ENCODE measurements at places on chromosomes 1 and 21.
A peak's percentile ranks its signal among the peaks of the same experiment; 100 is the strongest.

GRCh38 chr1:172837816-172838679 is 179.1 kb downstream of the FASLG start:
- DNase-seq: no peak

DNA sequence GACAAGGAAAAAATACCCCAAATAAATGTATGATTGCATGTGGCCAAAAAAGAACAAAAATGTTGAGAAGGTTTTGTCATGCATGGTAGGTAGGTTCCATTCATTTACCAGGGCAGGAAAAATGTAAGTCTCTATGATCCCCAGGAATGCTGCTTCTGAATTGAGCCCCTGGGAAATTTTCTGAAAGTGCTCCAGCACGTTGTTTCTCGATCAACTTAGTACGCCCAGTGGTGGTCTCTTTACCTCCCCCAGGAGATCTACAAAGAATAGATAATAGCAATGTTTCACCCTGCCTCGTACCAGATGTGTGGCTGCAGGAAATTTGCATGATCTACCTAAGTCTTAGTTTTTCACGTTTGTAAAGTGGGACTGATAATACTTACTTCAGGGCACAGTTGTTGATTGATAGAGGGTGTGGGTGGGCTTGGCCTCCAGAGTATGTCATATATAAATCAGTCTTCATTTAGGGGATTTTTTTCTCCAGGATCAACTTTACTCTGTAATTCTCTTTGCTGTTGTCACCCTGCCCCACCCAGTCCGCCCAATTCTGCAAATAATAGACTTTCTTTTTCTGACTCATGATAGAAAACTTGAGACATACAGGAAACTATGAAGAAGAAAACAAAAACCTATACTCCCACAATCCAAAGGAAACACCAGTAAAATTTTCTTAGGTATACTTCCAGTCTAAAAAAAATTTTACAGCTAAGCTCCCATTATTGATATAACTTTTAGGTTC is 462.0 kb upstream of the RUNX1 start:
- DNase-seq: no peak

DNA sequence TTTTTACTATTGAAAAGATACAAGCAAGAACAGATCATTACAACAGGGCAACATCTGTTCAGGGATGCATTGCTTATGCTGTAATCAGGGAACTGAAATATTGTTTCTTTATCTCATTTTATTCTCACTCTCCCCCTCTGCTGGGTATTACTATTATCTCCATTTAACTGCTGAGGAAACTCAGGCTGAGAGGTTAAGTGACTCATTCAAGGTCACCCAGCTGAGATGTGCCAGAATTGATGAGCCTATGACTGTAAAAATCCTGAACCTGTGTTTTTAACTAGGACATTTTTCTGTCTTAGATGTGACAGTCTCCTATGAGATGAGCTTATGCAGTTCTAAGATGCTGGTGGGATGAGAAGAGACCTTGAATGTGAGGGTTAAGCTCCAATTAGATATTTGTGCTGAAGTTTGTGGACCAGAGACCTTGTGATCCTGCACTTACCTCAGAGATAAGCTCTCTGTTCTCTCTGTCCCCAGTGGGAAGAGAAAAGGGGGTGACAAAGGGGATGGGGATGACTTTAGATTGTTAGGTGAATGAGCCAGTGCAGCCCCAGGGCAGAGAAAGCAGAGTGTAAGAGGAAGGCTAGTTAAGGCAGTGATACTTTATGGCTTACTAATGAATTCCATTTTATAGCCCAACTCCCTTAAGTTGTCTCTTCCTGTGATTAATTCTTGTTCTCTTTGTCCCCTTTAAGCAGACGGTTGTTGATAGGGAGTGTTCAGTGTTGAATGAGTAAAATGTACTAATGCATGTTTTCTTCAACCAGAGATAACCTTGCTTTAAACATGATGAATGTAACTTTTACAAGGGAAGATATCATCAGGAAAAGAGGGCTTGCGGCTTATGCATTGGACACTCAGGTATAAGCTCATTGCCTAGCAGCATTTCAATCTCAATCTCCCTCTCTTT is 111.4 kb downstream of the HLX start:
- DNase-seq: no peak

- no peak for DNase-seq
These were observed 15.7 kb upstream of the RCAN1 start for GRCh38 chr21:34630536-34631143.

GRCh38 chr1:76381450-76382097 is 307.0 kb downstream of the ST6GALNAC3 start:
- no peak for DNase-seq

DNA sequence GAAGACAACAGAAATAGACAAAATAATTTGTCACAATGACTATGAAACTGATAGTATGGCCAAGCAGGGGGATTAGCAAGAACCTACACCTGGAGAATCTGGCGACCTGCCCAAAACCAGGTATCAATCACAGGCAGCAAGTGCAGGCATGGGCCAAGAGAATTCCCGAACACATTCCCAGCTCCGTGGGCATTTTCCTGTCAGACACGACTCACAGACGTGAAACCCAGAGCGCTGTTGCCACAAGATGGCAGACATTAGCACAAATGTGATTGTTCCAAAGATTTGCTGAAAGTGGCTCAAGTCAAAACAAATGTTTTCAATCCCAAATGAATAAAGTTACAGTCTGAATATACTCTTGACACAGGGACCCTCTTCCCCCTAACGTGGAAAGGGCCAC is 36.8 kb downstream of the HLCS start:
- DNase-seq: no peak

GRCh38 chr1:211329764-211330201 is 3.1 kb downstream of the TRAF5 start:
- peak; percentile 64 for DNase-seq

- no peak for DNase-seq
These were observed 16.6 kb downstream of the GPATCH2 start for GRCh38 chr1:217614200-217614712.

GRCh38 chr1:40945491-40945973 is 34.0 kb upstream of the CTPS1 start:
- no peak for DNase-seq

DNA sequence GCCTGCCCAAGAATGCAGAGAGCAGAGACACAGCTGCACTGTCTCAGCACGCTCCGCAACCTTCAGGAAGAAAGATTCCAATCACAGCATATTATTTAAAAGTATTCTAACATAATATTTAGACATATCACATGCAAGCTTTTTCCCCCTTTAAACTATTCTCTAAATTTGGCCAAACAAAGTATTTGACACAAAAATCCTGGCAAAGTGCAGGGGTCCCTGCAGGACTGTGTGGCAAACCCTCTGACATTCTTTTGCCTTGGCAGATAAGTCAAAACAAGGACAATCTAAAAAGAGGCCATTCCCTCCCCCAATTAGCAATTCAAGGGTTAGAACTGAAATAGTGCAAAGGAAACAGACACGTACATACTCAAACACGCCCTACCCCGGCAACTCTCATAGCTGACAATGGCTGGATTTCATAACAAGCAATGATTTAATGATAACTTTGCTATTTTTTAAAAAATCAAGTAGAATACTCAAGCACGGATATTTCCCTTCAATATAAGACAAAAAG is 225.3 kb downstream of the MRPL39 start:
- DNase-seq: no peak

GRCh38 chr1:18484721-18485120 is 4.0 kb downstream of the KLHDC7A start:
- DNase-seq: peak; percentile 52

DNA sequence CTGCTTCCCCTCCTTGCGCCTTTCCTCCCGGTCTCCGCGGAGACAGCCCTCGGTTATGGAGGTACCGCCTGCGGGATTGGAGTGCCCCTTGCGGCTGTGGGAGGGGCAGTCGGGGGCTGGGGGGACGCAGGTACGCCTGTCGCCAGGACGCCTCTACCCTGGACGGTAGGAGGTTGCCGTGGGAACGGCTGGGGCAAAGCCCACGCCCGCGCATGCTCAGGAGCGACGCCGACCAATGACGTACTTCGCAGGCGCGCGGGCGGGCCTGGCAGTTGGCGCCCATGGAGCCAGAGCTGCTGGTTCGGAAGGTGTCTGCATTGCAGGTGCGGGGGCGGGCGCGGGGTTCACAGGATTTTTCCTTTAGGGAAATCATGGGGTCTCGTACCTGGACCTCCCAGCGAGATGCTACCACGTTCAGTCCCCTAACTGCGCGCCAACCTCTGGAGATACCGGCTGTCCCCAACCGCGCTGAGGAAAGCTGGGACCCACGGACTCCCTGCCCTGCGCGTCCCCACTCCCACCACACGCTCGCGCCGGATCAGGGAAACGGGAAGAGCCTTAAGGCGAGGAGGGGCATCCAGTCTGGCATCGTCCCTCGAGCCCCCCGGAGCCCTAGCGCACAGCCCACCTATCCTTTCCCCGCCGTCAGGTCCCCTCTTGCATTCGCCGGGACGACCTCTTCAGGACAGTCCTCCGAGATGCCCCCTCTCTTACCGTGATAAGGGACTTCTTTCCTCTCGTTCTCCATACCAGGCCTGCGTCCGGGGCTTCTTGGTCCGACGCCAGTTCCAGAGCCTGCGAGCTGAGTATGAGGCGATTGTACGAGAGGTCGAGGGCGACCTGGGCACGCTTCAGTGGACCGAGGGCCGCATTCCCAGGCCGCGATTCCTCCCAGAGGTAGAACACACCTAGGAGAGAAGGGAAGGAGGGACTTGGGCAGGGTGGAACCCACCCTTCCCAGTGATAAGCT is at the start of gene IQCC:
TSS of gene IQCC (plus strand) at position 271 of the 970 bp plus-strand sequence. CDS start at position 282, 11 bp downstream.
- DNase-seq: peak; percentile 94

- DNase-seq: no peak
These were observed 267.4 kb downstream of the ATG4C start for GRCh38 chr1:63051356-63051755.

GRCh38 chr1:187374082-187374481 is 545.3 kb downstream of the PLA2G4A start:
- DNase-seq: no peak
